ENCODE measurements at places on chromosomes 4 and X. TPM values are rescaled to one million over a fixed set of nuclear protein-coding genes. Genes with fewer than 3 reads are reported as not detected.

PDZD4 gene
- total RNA-seq: 5.6 TPM

DNA sequence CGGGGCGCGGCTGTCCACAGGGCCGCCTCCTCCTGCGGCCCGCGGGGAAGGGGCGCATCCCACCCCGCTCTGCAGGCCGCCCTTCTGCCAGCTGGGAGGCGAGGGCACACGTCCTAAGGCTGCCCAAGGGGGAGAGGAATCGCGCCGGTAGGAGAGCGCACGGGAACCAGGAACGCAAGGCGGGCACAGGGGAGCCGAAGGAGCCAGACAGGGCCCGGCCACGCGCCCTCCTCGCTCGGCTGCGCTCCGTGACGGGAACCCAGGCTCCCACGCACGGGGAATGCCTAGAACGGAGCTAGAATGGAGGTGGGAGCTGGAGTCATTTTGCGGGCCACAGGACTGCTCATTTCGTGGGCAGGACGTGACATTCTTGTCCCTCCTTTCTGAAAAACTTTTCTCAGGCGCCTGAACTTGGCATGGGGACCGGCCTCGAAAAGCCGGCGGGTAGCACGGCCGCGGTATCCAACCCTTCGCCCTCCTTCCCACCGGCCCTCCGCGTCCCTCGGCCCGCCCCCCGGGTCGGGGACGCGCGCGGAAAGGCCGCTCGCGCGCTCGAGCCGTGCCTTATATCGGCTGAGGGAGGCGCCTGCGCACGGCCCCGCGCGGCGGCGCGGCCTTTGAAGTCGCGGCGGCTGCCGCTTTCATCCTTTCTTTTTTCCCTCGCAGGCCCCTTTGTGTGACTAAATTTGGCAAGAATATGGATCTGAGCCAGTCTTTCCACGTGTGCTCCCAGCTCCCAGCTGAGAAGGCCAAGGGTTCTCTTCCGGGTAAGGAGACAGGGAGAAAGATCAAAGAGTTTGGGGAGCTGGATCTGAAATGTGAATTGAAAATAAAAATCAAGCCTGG lies 4.2 kb upstream of the LEF1 start:
- peak overlapping the region; percentile 82 for H3K27ac ChIP-seq
- DNase-seq: no peak
- H3K36me3 ChIP-seq: no peaks in the 10 kb centered on the region
- peaks cover 55% of the 10 kb centered on the region for H3K27me3 ChIP-seq
- H3K4me3 ChIP-seq: peak overlapping the region; percentile 54

GRCh38 chr4:185122681-185123345 lies 20.3 kb upstream of the SLC25A4 start:
- DNase-seq: no peak
- no peaks in the 10 kb centered on the region for H3K4me1 ChIP-seq
- H3K4me3 ChIP-seq: no peak overlapping the region
- peaks cover 4% of the 10 kb centered on the region for H3K27me3 ChIP-seq

NPFFR2 gene
- total RNA-seq: 0.29 TPM

DNA sequence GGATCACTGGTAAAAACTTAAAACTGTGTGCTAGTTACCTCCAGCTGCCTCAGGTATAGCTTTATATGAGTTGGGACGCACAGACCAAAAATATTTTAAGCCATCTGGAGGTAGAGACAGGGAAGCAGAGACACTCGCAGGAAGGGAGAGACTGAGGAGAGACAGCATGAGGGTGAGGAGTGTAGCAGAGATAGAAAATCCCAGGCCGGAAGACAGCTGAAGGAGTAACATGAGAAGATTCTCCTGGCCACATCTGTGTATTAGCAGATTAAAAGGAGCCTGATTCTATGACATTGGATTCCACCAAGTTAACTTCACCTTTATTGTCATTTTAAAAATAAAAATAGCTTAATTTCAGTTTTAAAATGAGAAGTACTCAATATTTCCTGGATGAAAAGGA lies 84.3 kb downstream of the PDLIM5 start:
- H3K27ac ChIP-seq: peak overlapping the region; percentile 27
- no peaks in the 10 kb centered on the region for H3K27me3 ChIP-seq
- no peak for DNase-seq
- H3K4me3 ChIP-seq: no peak overlapping the region
- H3K36me3 ChIP-seq: no peaks in the 10 kb centered on the region

GRCh38 chr4:95536650-95537049 lies 12.1 kb downstream of the UNC5C start:
- no peak overlapping the region for H3K27ac ChIP-seq
- no peaks in the 10 kb centered on the region for H3K36me3 ChIP-seq
- no peaks in the 10 kb centered on the region for H3K4me1 ChIP-seq
- DNase-seq: no peak
- no peak overlapping the region for H3K4me3 ChIP-seq

AMER1 gene
- total RNA-seq: 5.3 TPM

GABRG1 gene
- total RNA-seq: not detected

DNA sequence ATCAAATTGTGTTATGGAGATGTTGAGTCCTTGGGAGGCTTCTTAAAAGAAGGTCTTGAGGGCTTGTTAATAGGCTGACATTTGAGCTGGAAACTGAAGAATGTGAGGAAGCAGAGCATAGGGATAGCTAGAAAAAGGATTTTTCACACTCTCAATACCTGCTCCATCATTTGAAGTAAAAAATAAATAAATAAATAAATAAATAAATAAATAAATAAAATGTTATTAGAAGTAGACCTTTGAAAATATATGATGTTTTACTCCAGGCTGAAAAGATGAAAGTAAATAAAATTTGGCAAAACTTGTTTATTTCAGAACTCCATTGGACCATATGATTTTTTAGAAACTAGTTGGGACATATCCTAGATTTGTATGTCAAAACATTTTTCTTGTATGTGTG lies 1757.8 kb upstream of the TENM3 start:
- no peaks in the 10 kb centered on the region for H3K4me1 ChIP-seq
- no peaks in the 10 kb centered on the region for H3K36me3 ChIP-seq
- no peak overlapping the region for H3K27ac ChIP-seq
- DNase-seq: no peak
- H3K27me3 ChIP-seq: no peaks in the 10 kb centered on the region

GRCh38 chr4:8580321-8581093 lies at the start of gene GPR78:
Gene GPR78 (plus strand): TSS chr4:8580392. CDS start chr4:8580983, 591 bp downstream.
- H3K4me3 ChIP-seq: no peak within 1 kb of the TSS
- H3K36me3 ChIP-seq: no peaks in the 10 kb centered on the region
- H3K27ac ChIP-seq: no peak within 1 kb of the TSS
- peaks cover 5% of the 10 kb centered on the region for H3K27me3 ChIP-seq
- no peak for DNase-seq

- H3K4me1 ChIP-seq: no peaks in the 10 kb centered on the region
- no peaks in the 10 kb centered on the region for H3K27me3 ChIP-seq
- DNase-seq: no peak
- H3K36me3 ChIP-seq: no peaks in the 10 kb centered on the region
- no peak overlapping the region for H3K27ac ChIP-seq
- H3K4me3 ChIP-seq: no peak overlapping the region
Observed at GRCh38 chrX:47247999-47248320, 15.2 kb downstream of the USP11 start.

- H3K4me1 ChIP-seq: no peaks in the 10 kb centered on the region
- no peak overlapping the region for H3K4me3 ChIP-seq
- no peaks in the 10 kb centered on the region for H3K36me3 ChIP-seq
- DNase-seq: no peak
- no peak overlapping the region for H3K27ac ChIP-seq
- H3K27me3 ChIP-seq: no peaks in the 10 kb centered on the region
Observed at GRCh38 chr4:113101669-113102068, 52.2 kb downstream of the ANK2 start.

DACH2 gene
- total RNA-seq: not detected

NOCT gene
- total RNA-seq: 4.0 TPM

DNA sequence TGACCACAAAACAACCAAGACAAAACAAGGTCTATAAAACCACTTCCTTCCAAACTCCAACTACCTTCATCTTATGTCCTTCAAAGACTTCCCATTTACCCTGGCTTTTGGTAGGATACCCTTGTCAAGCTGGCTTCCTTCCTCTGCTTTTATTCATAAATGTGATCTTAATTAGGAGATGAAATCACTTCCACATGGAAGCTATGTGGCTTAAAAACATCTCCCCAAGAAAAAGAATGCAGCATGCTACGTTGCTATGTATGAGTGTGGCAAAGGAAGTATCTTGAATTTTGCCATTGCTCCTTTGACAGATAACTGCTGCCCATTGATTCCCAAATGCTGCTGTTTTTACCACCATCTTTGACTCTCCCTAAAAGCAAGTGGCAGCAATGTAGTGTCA lies 46.4 kb upstream of the VEGFD start:
- H3K27me3 ChIP-seq: no peaks in the 10 kb centered on the region
- no peaks in the 10 kb centered on the region for H3K36me3 ChIP-seq
- DNase-seq: no peak
- H3K4me3 ChIP-seq: no peak overlapping the region

DNA sequence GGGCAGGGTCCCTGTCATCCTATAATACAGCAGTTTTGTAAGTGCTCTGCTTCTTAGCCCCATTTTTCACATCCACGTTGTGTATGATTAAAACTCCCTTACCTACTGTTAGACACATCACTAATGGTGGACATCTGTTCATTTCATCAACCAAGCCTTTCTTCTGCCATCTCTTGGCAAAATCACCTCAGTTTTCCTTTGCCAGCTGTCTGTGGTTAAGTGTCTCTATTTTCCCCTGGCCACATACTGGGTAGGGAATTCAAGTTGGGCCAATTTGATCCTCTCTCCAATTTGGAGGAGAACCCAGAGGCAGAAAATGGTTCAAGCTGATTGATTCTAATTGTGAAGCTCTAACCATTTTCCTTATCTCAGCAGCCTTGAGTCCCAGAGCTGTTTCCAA lies 436.1 kb downstream of the PCDH7 start:
- H3K4me1 ChIP-seq: no peaks in the 10 kb centered on the region
- no peak overlapping the region for H3K27ac ChIP-seq
- no peaks in the 10 kb centered on the region for H3K36me3 ChIP-seq
- no peak overlapping the region for H3K4me3 ChIP-seq

DNA sequence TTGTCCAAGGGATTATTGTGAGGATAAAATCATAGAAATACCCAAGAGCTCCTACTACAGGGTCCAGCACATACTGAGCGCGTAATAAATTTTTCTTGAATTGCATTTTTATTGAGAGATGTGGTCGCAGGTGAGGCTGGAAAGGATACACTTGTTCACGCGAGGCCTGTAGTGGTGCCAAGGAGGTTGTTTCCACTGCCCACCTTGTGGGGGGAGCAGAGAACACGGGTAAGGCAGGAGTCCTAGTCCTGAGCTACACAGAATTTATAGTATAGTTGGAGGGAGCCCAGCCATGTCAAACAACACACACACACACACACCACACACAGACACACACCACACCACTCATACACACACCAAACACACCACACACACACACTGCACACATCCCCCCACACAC lies 31.8 kb upstream of the CYP4V2 start:
- no peaks in the 10 kb centered on the region for H3K36me3 ChIP-seq
- H3K27ac ChIP-seq: no peak overlapping the region
- no peak overlapping the region for H3K4me3 ChIP-seq
- DNase-seq: no peak
- no peaks in the 10 kb centered on the region for H3K27me3 ChIP-seq

- no peak for DNase-seq
- no peak overlapping the region for H3K27ac ChIP-seq
- H3K4me3 ChIP-seq: no peak overlapping the region
- H3K4me1 ChIP-seq: no peaks in the 10 kb centered on the region
- no peaks in the 10 kb centered on the region for H3K36me3 ChIP-seq
Observed at GRCh38 chrX:47171996-47172395, 21.6 kb upstream of the UBA1 start.

- DNase-seq: no peak
- no peak overlapping the region for H3K4me3 ChIP-seq
- H3K27me3 ChIP-seq: no peaks in the 10 kb centered on the region
- no peaks in the 10 kb centered on the region for H3K4me1 ChIP-seq
- H3K27ac ChIP-seq: no peak overlapping the region
Observed at GRCh38 chr4:16466581-16466980, 240.3 kb upstream of the TAPT1 start.

DNA sequence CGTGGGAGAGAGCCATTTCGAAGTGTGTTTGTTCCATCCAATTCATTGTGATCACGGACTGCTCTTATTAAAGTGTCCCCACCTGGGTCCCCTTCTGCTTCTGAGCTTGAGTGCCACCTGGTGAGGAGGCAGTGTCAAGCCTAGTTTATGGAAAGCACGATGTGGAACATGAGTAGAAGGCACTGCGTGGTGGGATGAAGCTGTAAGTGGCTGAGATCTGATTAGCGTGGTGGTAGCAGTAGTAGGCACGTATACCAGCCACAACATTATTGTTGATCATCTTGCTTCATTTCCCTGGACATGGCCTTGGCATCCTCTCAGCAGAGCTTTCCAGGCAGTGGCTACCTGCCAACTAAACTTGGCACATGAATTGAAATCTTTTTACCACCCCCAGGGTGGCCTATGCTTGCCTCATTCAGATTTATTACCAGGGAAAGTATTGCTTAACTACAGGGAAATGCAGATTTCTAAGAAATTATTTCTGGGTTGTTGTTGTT lies 46.4 kb downstream of the GPAT3 start:
- peak; percentile 19 for DNase-seq
- H3K27me3 ChIP-seq: no peaks in the 10 kb centered on the region
- H3K4me3 ChIP-seq: no peak overlapping the region
- H3K36me3 ChIP-seq: no peaks in the 10 kb centered on the region
- H3K27ac ChIP-seq: no peak overlapping the region
- H3K4me1 ChIP-seq: no peaks in the 10 kb centered on the region

- H3K36me3 ChIP-seq: no peaks in the 10 kb centered on the region
- DNase-seq: no peak
- H3K27me3 ChIP-seq: no peaks in the 10 kb centered on the region
- H3K4me1 ChIP-seq: no peaks in the 10 kb centered on the region
- no peak overlapping the region for H3K4me3 ChIP-seq
- H3K27ac ChIP-seq: no peak overlapping the region
Observed at GRCh38 chrX:19687395-19687794, 172.1 kb upstream of the MAP3K15 start.

GRCh38 chr4:143653031-143653430 lies 47.4 kb downstream of the FREM3 start:
- H3K4me1 ChIP-seq: no peaks in the 10 kb centered on the region
- no peak overlapping the region for H3K4me3 ChIP-seq
- no peaks in the 10 kb centered on the region for H3K36me3 ChIP-seq
- no peak overlapping the region for H3K27ac ChIP-seq

MTNR1A gene
- total RNA-seq: not detected

DNA sequence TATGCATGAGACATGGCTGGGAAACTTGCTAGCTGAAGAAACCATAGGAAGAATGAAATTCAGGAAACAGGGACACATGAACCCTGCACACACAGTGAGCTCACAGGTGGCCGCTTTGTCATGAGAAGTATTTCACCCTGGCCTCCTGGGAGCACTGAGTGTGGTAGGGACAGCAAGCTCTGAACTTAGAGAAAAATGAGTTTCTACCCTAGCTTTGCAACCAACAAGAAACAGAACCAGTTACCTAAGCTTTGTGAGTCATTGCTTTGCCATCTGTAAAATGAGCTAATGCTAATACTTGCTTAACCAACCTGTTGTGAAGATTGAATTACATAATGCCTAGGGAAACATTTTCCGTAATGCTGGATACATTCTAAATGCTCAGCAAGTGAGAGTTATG lies 206.6 kb upstream of the HS3ST1 start:
- H3K27ac ChIP-seq: no peak overlapping the region
- H3K27me3 ChIP-seq: no peaks in the 10 kb centered on the region
- H3K4me3 ChIP-seq: no peak overlapping the region
- H3K4me1 ChIP-seq: no peaks in the 10 kb centered on the region

UGT2A3 gene
- under 0.01 TPM for total RNA-seq
